Activated CD4-positive, alpha-beta T cell treated with anti-CD3 and anti-CD28 coated beads, Interleukin-2, Interleukin-6, amounts not matched to agents 100 ng/mL and 50 ng/mL, durations not matched to agents 16 hours and 8 hours (primary cell): ENCODE measurements at places on chromosomes 4 and X.

DNA sequence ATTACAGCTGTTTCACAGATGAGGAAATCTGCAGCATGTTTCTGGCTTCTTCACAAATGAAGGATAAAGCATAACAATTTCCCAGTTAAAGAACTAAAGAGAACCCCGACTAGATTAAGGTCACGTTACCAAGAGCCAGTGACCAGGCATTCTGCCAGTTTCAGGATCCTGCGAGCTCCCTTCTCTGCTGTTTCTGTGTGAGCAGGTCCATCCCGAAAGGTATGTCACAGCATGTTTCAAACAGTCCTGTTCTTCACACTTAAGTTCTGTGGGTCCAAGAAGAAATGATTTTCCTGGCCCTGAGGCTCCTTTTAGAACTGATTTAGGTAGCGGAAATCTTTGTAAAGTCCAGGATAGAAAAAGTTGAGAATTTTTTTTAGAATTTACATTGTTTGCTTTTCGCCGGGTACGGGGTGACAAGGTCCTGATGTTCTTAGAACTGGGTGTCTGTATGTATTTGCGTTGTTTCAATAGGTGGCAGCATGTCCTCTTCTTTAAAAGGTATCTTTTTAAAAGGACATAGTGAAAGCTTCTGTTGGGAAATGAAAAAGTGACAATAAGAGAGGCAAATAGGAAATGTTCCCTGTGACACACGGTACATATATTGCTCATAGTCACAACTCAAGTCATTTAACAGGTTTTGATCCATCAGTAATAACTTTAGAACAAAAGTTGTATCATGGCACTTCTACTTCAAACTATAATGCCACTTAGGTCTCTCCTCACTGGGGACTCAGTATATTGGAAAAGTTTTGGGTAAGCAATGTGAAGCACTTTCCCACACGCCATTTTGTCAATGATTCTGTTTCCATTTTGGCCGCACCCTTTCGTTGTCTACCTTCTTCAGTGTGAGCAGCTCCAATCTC is 18.4 kb downstream of the IL21 start:
- DNase-seq, result peak; percentile 76

DNA sequence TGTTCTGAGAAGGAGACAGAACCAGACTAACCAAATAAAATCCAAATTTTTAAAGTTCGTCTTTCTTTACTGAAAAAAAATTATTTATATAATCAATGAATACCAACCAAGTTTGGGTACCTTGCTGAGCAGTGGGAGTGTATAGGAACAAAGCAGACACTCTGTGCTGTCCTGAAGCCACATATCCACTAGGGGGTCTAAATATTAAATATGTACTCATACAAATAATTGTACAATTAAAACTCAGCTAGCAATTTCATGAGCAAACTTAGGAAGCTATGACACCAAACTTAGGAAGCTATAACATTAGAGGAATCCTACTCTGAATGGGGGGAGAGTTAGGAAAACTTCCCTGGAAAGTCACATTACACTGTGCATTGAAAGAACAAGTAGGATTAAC is 582.0 kb upstream of the EPHA5 start:
- DNase-seq, result no peak

GRCh38 chr4:2255501-2256155 is 6.3 kb downstream of the MXD4 start:
- DNase-seq, result no peak

- DNase-seq, result no peak
Observed at GRCh38 chr4:16717266-16717970, 181.0 kb downstream of the LDB2 start.

DNA sequence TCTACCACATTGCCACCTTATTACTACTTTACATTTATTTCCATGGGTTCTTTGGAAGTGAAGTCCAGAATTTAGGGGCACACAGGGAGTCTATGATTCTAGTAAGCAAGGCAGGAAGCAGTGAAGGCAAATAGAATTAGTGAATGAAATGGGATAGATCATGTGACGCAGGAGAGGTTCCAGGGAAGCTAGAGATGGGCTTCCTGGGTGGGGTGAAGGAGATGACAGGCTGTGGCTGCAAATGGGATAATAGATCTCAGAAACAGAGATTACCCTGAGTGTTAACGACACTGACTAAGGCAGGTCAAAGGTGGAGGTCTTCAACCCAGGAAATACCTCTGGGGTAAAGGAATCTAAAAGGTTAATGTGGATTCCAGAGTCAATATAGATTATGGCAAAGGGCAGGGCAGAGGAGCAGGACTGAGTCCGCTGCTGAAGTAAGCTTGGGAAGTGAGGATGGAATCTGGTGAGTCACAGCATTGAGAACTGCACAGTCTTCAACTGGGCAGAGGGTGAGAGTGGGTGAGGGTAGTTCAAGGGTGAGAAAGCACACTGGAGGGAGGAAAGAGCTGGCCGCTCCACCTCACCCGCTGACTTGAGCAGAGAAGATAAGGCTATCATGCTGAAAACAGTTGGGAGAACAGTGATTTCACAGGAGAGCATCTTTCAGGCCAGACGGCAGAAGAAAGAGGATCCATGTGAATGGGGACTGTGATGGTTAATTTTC is 70.8 kb downstream of the ANXA3 start:
- DNase-seq, result no peak

- peak; percentile 18 for DNase-seq
Observed at GRCh38 chrX:103629318-103630170, 769 bp downstream of the TCEAL1 start.

- DNase-seq, result no peak
Observed at GRCh38 chrX:133384454-133384853, 30.8 kb downstream of the GPC4 start.

- no peak for DNase-seq
Observed at GRCh38 chr4:94575652-94576051, 123.9 kb downstream of the PDLIM5 start.

DNA sequence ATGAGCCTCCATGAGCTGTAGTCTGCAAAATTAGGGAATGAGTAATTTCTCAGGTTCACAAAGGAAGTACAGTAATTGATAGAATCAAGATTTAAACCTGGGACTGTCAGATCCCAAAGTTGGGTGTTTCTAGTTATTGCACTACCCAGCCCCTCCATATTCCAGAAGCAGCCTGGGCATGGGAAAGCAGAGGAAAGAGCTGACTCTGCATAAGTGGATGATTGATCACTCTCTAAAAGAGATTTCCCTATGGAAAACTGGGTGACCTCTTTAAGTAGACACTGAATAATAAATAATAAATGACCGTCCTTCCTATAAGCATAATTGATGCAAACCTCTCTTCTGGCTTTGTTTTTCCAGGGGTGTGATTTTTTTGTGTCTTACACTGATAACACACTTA is 5.2 kb downstream of the NAAA start:
- peak; percentile 6 for DNase-seq

- DNase-seq, result no peak
Observed at GRCh38 chr4:122212880-122213279, 60.7 kb downstream of the BLTP1 start.

- no peak for DNase-seq
Observed at GRCh38 chr4:181613200-181613599, 630.0 kb upstream of the TENM3 start.

DNA sequence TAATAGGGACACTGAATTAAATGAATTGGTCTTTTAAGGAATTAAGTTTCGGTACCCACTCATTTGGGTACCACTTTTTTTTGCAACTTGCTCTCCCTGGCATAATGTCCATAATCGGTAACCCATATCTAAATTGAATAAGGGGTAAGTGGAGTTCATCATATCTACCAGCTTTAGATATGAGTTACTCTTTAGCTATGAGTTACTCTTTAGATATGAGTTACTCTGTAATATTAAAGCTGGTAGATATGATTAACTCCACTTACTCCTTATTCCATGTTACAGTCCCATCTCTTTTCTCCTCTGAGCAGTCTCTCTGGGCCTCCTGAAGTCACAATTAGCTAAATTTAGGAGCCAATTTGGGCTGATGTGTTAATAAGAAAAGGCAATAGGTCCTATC is 85.7 kb downstream of the TEX13C start:
- no peak for DNase-seq

DNA sequence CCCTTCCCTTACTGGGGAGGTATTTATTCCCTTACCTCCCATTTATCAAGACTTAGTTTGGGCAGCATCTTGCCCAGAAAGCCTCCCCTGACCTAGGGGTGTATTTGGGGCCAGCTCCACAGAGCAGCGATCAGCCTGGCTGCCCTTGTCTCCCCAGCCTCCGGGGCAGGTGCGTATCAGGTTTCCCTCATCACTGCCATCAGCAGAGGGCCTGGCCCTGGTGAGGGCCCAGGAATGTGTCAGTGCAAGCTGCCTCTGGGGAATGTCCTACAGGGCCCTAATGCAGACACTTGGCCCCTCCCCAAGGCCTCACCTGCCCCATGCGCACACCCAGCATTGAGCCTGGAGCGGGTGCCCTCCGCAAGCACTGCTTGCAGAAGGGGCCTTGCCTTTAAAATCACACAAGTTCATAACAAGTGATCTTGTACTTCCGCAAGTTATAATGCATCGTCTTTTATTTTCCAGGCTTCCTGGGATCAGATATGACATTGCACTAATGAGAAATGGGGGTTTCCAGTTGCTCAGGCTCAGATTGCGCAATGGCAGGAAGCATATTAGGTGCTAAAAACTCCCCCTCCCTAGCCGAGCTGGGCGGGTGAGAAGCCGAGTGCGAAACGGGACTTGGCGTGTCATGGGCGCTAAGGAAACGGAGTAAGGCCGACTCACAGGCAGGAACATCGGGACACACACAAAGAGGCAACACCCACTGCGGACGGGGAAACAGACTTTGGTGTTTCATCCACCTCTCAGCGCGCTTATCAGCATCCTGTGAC is 25.4 kb upstream of the AFAP1 start:
- peak; percentile 57 for DNase-seq

DNA sequence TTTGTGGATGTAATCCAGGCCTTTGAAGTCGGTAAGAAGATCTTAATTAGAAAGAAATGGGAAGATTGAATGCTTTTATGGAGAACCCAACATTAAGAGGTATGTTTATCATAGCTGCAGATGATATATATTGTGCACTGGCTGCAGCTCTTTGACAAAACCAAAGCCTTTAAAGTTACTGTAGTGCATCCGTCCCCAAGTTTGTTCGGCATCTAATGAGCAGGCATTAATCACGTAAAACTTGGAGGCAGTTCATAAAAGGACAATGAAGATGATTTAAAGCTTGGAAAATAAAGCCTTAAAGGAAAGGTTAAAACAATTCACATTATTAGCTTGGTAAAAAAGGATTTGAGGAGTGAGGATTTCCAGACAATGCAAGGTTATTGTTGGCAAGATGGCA is 150.8 kb upstream of the ARX start:
- no peak for DNase-seq

DNA sequence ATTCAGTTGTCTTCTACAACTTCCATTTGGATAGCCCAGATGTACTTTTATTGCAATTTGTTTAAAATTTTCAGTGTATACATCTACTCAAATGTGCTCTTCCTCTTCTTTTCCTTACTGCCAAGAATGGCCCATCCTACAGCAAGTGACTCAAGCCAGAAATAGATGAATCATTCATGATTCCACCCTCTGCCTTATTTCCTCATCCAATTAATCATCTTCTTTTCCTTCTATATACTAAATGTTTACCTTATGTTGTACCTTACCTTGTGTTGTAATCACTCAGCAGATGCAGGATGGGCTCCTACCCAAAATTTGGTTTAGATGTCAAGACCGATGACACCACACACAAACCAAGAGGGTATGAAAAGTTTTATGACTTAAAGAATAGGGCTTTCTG is 437.8 kb downstream of the GRXCR1 start:
- DNase-seq, result no peak

GRCh38 chr4:1812720-1813119 is 19.6 kb downstream of the FGFR3 start:
- DNase-seq, result no peak

- DNase-seq, result no peak
Observed at GRCh38 chr4:61501812-61502211, 301.7 kb downstream of the ADGRL3 start.

- DNase-seq, result peak; percentile 43
Observed at GRCh38 chrX:80285131-80285773, 135.0 kb upstream of the TENT5D start.

- DNase-seq, result no peak
Observed at GRCh38 chr4:28092610-28093009, 1232.0 kb downstream of the STIM2 start.

DNA sequence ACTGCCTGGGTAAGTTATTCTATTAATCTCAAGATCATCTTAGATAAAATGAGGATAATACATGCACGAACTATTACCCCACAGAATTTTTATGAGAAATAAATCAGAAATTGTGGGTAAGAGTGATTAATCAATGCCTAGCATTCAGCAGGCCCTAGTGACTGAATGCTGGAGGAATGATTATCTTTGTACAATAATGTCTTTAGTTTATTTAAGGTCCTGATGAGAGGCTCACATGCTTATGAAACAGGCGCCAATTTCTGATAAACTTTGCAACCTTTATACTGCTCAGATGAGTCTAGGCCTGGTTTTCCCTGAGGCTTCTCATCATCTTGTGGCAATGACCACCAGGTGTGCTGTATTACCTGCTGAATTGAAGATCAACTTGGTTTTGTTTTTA is 27.8 kb upstream of the BMP2K start:
- DNase-seq, result no peak

- DNase-seq, result no peak
Observed at GRCh38 chr4:91123742-91124141, 996.5 kb downstream of the CCSER1 start.

DNA sequence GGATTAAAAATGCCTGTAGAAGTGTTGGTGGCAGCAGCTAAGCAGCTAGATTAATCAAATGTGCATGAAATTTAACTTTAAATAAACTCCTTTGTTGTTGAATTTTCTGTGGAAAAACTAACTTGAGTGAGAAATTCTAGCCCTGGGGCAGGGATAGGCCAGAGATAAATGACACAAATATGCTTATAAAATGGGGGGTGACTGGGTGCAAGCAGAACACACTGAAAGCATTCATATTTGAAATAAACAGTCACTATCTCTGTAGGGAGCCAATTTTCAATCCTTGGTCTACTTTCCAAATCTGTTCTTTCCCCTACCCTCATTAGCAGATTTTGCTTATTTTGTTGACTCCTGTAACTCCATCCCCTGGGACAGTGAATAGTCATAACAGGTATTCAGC is 47.9 kb downstream of the RBPJ start:
- no peak for DNase-seq

GRCh38 chr4:16270454-16271328 is 44.4 kb upstream of the TAPT1 start:
- no peak for DNase-seq
